Body of pancreas (tissue), 4 donors: ENCODE measurements at places on chromosomes 3 and 15. TPM values are rescaled to one million over a fixed set of nuclear protein-coding genes. Genes with fewer than 3 reads are reported as not detected.

- DNase-seq = no peak
Measured at GRCh38 chr3:50585919-50586762, 16.8 kb downstream of the HEMK1 start.

GRCh38 chr3:173841334-173841733 is 443.8 kb downstream of the NLGN1 start:
- DNase-seq = no peak

DNA sequence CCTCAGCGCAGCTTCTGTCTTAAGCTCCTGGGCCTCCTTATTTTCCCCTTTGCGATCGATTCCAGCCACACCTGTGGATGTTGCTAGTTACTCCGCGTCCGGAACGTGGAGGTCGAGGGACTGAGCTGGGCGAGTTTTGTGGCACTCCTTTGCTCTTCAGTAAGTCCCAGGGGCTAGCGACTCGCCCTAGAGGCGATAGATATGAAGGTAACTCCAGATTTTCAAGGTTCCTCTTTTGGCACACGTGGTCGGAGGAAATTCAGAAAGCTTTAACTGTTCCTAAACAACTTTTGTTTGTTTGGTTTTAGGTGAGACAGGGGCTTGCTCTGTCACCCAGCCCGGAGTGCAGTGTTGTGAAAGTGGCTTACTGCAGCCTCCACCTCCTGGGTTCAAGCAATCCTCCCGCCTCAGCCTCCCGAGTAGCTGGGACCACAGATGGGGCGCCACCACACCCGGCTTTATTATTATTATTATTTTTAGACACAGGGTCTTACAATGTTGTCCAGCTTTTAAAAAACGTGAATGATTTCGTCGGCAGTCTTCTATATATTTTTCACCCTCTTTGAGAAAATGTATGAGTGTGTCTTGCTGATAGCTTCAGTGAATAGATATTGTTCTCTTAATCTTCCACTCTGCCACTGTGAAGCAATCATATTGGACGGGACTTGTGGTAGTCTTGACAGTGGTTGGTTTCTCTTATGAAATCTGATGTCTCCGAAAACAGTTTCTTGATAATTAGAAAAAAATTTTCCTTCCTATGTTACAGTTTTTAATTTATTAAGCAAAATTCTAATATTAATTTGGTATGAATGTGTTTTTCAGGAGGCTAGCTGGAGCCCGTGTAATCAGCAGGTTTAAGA is 785 bp downstream of the MFSD1 start:
- DNase-seq = peak; percentile 38

- DNase-seq = no peak
Measured at GRCh38 chr15:88144921-88145653, 111.5 kb downstream of the NTRK3 start.

- no peak for DNase-seq
Measured at GRCh38 chr3:108292905-108293328, 3.4 kb upstream of the HHLA2 start.

GRCh38 chr15:74920456-74920855 is 13.8 kb upstream of the FAM219B start:
- DNase-seq = no peak

GRCh38 chr15:36622197-36622795 is 42.9 kb downstream of the CDIN1 start:
- no peak for DNase-seq

DNA sequence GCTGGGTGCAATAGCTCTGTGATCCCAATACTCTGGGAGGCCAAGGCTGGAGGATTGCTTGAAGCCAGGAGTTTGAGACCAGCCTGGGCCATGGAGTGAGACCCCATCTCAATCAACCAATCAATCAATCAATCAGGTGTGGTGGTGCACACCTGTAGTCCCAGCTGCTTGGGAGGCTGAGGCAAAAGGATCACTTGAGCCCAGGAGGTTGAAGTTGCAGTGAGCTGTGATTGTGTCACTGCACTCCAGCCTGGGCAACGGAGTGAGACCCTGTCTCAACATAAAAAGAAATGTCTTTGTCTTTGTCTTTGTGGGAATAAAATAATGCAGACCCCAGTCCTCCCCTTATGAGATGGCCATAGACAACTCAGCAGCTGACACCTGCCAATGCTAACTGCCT is 34.9 kb upstream of the TLE3 start:
- no peak for DNase-seq

DNA sequence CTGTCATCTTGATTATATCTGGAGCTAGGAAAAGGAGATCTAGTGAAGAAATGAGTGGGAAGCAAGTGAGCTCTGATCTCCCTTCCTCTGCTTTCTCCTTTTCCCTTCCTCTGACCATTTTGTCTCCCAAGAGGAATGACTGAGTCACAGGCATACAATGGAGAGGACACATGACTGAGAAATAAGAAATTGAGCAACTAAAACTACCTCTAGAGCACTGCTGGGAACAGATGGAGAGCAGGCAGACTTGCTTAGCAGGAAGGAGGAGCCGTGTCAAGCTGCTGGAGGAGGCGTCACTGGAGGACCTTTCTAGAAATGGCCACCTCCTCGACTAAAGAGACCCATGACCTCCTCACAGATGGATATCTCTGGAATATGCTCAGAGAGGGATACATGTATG is 66.9 kb upstream of the MYO5C start:
- DNase-seq = no peak

DNA sequence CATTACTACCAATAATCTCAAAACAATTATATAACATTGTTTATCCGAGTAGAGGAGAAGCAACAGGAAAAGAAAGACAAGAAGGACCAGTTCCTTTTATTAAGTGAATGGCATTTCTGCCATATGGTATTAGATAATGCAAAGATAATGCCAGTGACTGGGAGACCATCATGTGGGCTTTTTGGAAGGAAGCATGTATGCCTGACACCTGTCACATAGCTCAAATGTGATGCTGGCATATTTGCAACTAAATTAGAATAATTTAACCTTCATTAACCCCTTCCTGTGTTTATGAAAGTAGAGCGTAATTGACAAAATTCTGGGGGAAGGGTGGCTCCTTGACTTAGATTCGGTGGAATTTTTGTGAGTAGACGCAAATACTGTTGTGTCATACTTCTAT is 733.0 kb downstream of the TUSC7 start:
- no peak for DNase-seq

DNA sequence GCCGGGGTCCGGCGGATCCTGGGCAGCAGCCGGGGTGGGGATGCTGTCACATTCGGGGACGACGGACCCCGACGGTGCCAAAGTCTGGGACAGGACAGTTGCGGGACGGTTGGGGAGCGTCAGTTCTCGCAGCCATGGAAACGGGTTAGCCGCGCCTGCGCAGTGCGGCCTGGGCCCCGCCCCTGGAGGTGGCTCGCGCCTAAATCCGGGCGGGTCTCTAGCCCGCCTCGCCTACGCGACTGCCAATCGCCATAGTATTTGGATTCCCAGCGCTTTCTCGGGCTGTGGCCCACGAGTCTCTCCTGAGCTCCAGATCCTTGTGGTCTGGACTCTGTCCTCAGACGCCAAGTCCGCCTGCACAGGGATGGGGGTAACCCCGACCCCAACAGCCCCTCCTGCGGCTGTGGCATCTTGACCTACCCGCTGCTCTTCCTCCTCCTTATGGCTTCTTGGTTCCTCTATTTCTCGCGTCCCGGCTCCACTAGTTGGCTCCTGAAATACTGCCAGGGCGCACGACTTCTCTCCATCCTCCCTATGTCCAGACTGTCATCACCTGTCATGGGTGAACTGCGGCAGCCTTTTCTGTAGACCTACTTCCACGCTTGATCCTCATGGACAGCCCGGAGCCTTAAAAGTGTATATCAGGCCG is at the start of gene ZMYND10:
TSS of gene ZMYND10 (minus strand) at position 147 of the 649 bp plus-strand sequence. CDS start 153 bp downstream, outside the sequence.
- DNase-seq = peak; percentile 62

DNA sequence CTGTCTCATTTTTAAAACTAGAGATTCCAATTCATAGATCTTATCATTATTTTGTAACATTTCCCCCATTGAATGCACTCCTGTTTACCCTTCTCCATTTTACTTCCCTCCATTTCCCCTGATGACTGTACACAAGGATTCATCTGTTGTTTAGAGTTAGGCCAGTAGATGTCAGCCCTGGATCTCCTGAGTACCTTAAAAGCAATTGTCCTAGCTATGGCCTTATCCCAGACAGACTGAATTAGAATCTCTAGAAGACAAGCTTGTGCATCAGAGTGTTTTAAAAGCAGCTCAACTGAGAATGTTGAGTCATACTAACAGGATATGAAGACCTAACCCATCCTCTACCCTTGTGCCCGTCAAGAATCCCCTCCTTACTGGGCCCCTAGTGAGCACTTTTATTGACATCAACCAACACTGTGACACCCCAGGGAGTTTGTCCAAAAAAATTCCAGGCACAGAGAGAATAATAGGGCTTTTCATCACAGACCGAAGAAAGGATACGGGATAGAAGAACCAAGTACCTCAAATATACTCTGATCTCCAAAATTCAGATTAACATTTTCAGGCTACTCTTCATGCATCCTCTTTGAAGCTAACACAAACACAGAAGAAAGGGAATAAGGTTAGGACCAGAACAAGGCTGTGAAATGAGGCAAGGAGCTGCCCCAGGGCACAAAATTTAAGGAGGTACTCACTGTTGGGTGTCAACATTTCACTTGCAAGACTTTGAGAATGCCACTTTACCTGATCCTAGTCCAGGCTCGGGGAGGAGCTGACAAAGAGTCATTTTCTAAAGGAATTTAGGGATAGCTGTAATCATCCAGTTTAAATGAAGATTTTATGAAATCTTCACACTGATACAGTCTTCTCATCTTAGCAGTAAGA is 17.1 kb downstream of the ZBED2 start:
- DNase-seq = no peak

GRCh38 chr15:48149858-48150257 is 28.2 kb downstream of the MYEF2 start:
- no peak for DNase-seq

DNA sequence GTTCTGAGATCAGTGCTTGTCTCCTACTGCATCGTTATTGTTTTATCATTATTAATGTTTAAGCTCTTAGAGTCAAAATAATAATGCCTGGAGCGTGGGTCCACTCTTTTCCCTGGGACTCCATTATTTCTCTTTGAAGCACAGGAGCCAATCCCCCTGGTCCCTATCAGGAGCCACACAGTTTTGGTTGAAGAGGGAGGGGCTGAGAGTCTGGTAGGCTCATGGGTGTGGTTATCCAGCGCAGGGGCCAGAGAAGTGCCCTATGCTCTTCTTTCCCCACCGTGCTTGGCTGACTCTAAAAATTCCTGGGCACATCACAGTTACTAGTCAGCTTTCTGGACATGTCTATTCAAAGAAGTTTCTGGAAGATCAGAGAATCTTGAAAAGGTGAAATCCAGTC is 121.5 kb downstream of the DNAJB8 start:
- no peak for DNase-seq

GRCh38 chr3:53633197-53633787 is 138.9 kb downstream of the CACNA1D start:
- no peak for DNase-seq

- no peak for DNase-seq
Measured at GRCh38 chr3:52787672-52788625, 6.6 kb upstream of the ITIH3 start.

- DNase-seq = no peak
Measured at GRCh38 chr15:57962887-57963286, 102.6 kb downstream of the ALDH1A2 start.

DNA sequence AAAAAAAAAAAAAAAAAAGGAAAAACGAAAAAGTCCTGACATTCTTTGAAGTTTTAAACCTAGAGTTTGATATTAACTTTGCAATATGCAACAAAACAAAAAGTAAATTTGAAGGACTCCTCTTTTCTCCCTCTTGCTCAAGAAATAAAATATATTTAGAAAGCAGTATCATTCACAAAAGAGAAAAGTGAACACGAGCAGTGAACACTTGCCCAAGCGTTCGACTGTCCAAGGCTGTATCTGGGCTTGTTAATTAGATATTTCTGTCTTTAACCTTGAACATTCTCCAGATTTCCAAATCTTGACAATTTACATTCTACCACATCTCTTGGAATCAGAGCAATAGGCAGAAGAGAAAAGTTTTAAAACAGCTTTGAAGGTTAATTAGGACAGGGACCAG is 357.7 kb downstream of the TIGIT start:
- no peak for DNase-seq

DNA sequence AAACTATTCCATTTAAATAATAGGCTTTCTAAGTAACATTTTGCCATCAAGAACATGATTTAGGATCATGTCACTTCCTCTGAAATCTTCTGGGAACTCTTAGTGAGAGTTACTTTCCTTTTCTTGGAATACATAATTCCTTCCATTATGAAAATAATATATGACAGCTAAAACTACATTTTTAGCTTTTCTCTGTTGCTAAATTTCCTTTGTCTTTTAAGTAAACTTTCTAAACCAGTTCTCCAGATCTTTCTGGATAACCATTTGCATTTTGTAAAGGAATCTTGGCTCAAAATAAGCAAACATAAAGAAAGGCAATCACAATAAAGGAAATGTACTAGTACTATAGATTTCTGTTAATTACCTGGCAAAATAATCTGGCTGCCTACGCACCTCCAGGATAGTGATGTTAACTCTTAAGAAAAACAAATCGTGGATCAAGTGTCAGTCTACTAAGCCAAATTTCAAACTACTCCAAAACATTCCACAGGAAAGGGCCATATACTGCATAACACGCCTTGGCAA is 165.7 kb downstream of the ZNF385D start:
- no peak for DNase-seq

- no peak for DNase-seq
Measured at GRCh38 chr3:189404797-189405484, 226.2 kb upstream of the TP63 start.

GRCh38 chr3:159761848-159762635 is 226.6 kb upstream of the IL12A start:
- DNase-seq = no peak

DNA sequence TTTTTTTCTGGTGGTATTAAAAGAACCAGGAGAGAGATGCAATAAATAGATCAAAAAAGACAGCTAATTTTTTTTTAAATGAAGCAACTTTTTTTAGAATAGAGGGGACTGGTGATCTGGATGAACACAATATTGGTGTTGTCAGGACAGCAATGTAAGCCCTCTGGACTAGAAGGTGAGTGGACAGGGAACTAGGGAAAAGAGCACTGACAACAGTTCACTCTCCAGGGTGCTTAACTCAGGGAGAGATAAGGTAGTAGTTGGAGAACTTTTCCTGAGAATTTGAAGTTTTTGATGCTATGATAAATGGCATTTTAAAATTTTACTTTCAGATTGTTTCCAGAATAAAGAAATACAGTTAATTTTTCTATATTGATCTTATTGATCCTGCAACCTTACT is 158.3 kb upstream of the STAC start:
- no peak for DNase-seq

GRCh38 chr3:155334914-155335723 is 41.6 kb upstream of the STRIT1 start:
- no peak for DNase-seq

DNA sequence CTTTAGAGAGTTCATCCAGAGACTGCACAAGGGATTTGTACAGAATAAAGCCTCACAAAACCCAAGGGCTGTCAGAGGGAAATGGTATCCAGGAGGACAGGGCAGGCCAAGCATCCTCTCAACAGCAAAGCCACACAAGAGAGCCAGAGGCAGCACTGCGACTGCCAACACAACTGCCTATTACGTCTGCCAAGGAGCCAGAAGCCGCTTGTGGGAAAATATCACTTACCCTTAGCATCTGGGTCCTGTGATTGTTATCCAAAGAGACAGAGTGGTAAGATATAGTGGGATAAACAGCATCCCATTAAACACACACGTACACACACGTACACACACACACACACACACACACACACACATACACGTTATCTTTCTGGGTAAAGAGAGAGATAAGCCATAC is 618.3 kb upstream of the AGTR1 start:
- no peak for DNase-seq

Gene LRRIQ4
- total RNA-seq = not detected

Gene RASGRP1
- total RNA-seq = 15.5 TPM

Gene NT5DC2
- 25.4 TPM for total RNA-seq

Gene GOLGA6L2
- not detected for total RNA-seq

Gene PLAAT1
- total RNA-seq = not detected

Gene ARRDC4
- total RNA-seq = 29.6 TPM

Gene LEKR1
- total RNA-seq = 1.3 TPM

Gene LRRC31
- total RNA-seq = 0.78 TPM

Gene CPEB1
- not detected for total RNA-seq
